Memory B cell (primary cell): ENCODE measurements at places on chromosomes 11 and 22.
A peak's percentile ranks its signal among the peaks of the same experiment; 100 is the strongest.

DNA sequence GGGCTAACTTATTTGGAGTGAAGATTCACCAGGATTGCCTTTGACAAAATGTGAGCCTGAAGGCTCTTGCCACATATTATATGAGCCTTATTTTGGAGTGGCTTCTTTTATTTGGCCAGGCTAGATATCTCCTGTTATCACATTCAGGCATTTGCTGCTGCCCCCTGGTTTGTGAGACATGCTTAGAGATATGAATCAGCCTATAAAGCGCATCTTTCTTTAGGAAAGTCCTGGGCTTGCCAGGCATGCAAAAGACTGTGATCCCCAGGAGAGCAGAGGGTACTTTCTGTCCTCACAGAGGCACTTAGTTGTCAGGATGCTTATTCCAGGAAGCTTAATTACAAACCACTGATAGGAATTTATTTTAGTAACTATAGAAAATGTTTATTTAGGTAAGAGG lies 333.3 kb downstream of the FAT3 start:
- H3K27ac ChIP-seq: no peak overlapping the region
- no peaks in the 10 kb centered on the region for H3K27me3 ChIP-seq
- no peak overlapping the region for H3K4me3 ChIP-seq
- no peak for DNase-seq
- no peaks in the 10 kb centered on the region for H3K36me3 ChIP-seq
- no peaks in the 10 kb centered on the region for H3K4me1 ChIP-seq

GRCh38 chr22:31935961-31936635 lies 8.2 kb upstream of the YWHAH start:
- no peak overlapping the region for H3K27ac ChIP-seq
- H3K27me3 ChIP-seq: peaks cover 5% of the 10 kb centered on the region
- H3K4me3 ChIP-seq: no peak overlapping the region
- DNase-seq: no peak

- H3K36me3 ChIP-seq: peaks cover 10% of the 10 kb centered on the region
- H3K4me1 ChIP-seq: peaks cover 31% of the 10 kb centered on the region
- H3K27ac ChIP-seq: peak overlapping the region; percentile 80
- peak; percentile 8 for DNase-seq
These were observed 49.8 kb downstream of the PACSIN2 start for GRCh38 chr22:42964994-42965699.

DNA sequence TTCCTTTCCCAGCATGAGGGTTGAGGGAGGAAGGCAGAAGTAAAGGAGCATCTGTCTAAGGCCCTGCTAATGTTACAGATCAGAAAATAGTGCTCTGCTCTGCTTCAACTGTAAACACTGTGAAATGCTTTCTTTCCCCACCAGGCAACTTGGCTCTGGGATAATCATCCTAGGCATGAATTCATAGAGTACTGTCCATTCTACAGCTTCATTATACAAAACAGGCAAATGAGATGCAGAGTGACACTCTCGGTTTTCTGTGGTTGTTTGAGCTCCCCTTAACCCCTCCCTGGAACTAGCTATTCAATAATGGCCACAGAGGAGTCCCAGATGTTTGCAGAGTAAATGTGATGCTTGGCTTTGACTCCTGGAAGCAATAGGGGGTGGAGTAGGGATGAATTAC lies 184.3 kb upstream of the CTSC start:
- peaks cover 9% of the 10 kb centered on the region for H3K27me3 ChIP-seq
- no peak overlapping the region for H3K4me3 ChIP-seq
- H3K27ac ChIP-seq: no peak overlapping the region
- DNase-seq: no peak
- no peaks in the 10 kb centered on the region for H3K36me3 ChIP-seq

GRCh38 chr11:6206456-6207180 lies 1.3 kb downstream of the C11orf42 start:
- peaks cover 18% of the 10 kb centered on the region for H3K36me3 ChIP-seq
- no peak for DNase-seq
- H3K4me3 ChIP-seq: no peak overlapping the region
- no peak overlapping the region for H3K27ac ChIP-seq

DNA sequence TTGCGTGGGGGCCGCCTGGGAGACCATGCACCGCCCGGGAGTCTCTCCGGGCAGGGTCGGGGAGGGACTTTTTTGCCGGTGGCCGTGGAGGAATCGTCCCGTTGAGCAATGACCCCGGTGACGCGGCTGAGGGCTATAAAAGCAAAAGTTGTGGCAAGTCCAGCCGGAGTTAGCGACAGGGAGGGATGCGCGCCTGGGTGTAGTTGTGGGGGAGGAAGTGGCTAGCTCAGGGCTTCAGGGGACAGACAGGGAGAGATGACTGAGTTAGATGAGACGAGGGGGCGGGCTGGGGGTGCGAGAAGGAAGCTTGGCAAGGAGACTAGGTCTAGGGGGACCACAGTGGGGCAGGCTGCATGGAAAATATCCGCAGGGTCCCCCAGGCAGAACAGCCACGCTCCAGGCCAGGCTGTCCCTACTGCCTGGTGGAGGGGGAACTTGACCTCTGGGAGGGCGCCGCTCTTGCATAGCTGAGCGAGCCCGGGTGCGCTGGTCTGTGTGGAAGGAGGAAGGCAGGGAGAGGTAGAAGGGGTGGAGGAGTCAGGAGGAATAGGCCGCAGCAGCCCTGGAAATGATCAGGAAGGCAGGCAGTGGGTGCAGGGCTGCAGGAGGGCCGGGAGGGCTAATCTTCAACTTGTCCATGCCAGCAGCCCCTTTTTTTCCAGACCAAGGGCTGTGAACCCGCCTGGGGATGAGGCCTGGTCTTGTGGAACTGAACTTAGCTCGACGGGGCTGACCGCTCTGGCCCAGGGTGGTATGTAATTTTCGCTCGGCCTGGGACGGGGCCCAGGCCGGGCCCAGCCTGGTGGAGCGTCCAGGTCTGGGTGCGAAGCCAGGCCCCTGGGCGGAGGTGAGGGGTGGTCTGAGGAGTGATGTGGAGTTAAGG lies at the start of gene NEAT1:
TSS of gene NEAT1 (plus strand) at position 166 of the 883 bp plus-strand sequence.
- H3K4me1 ChIP-seq: peaks cover 66% of the 10 kb centered on the region
- peak; percentile 87 for DNase-seq
- no peaks in the 10 kb centered on the region for H3K27me3 ChIP-seq
- peaks cover 17% of the 10 kb centered on the region for H3K36me3 ChIP-seq

GRCh38 chr11:93081694-93082093 lies 112.2 kb downstream of the MTNR1B start:
- peaks cover 5% of the 10 kb centered on the region for H3K27me3 ChIP-seq
- H3K36me3 ChIP-seq: no peaks in the 10 kb centered on the region
- no peak overlapping the region for H3K27ac ChIP-seq
- no peak for DNase-seq

DNA sequence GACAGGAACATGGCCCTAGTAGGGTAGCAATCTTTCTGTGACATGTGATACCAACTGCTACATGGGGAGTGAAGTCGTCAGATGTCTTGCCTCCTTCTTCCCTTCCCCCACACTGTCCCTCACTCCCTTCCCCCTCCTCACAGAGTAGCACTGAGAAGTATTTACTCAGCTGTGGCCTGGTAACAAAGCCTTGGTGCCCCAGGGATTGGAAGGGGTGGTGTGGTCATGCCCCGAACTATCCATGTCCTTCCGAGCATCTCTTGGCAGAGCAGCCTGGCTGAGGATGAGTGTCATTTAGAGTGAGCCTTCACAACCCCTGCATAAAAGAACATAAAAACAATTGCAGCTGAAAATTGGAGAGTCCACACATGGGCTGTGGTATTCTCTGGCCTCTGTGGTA lies 46.1 kb downstream of the ARFGAP2 start:
- DNase-seq: no peak
- no peak overlapping the region for H3K27ac ChIP-seq
- H3K4me1 ChIP-seq: no peaks in the 10 kb centered on the region
- H3K36me3 ChIP-seq: peaks cover 1% of the 10 kb centered on the region
- no peaks in the 10 kb centered on the region for H3K27me3 ChIP-seq

- H3K36me3 ChIP-seq: peaks cover 2% of the 10 kb centered on the region
- H3K27me3 ChIP-seq: no peaks in the 10 kb centered on the region
- H3K4me3 ChIP-seq: no peak overlapping the region
- H3K27ac ChIP-seq: no peak overlapping the region
These were observed 60.5 kb downstream of the HIPK3 start for GRCh38 chr11:33317662-33318061.

- no peaks in the 10 kb centered on the region for H3K27me3 ChIP-seq
- H3K4me1 ChIP-seq: peaks cover 3% of the 10 kb centered on the region
- no peak for DNase-seq
- H3K27ac ChIP-seq: no peak overlapping the region
- no peak overlapping the region for H3K4me3 ChIP-seq
These were observed 74.9 kb upstream of the ADSL start for GRCh38 chr22:40271440-40271839.

- peaks cover 3% of the 10 kb centered on the region for H3K4me1 ChIP-seq
- peaks cover 21% of the 10 kb centered on the region for H3K36me3 ChIP-seq
- DNase-seq: no peak
- no peak overlapping the region for H3K4me3 ChIP-seq
- peaks cover 4% of the 10 kb centered on the region for H3K27me3 ChIP-seq
These were observed 2.6 kb upstream of the VWCE start for GRCh38 chr11:61297746-61298145.

DNA sequence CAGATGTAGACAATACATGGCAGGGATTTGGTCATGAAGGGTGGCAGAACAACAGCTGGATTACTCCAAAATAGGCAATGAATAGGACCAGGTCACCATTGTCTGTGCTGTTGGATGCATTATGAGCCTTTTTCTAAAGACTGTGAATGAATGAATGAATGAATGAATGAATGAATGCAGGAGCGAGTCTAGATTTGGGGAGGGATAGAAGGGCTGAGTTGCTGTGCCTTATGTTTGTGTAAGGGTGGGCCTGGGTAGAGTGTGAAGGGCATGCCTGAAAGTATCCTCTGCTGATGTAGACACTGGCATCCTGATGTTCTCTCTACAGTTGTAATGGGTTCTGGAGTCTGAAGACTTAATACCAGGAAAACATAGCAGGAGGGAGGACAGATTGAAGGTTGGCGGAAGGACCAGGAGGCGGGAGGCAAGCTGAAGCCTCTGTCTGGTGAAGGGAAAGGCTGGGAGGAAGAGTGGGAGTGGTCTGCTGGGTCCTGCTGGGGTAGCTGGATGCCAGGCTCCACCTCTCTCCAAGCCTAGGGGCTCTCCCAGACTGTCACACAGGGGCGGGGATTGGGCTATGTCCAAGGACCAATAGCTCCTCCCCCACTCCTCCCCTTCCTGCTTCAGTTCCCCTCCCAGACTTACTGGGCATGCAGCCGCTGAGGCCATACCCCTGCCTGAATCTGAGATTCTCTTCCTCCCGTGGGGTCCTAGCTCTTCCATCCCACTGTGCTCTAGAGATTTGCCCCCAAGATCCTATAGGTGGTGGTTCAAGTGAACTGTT lies 4.8 kb downstream of the TRIM3 start:
- peaks cover 12% of the 10 kb centered on the region for H3K36me3 ChIP-seq
- H3K4me3 ChIP-seq: no peak overlapping the region
- no peak overlapping the region for H3K27ac ChIP-seq
- no peak for DNase-seq
- peaks cover 3% of the 10 kb centered on the region for H3K27me3 ChIP-seq

- no peak for DNase-seq
- no peak overlapping the region for H3K27ac ChIP-seq
- H3K36me3 ChIP-seq: peaks cover 12% of the 10 kb centered on the region
- no peak overlapping the region for H3K4me3 ChIP-seq
- H3K27me3 ChIP-seq: no peaks in the 10 kb centered on the region
These were observed 25.0 kb upstream of the MGAT3 start for GRCh38 chr22:39431821-39432251.

DNA sequence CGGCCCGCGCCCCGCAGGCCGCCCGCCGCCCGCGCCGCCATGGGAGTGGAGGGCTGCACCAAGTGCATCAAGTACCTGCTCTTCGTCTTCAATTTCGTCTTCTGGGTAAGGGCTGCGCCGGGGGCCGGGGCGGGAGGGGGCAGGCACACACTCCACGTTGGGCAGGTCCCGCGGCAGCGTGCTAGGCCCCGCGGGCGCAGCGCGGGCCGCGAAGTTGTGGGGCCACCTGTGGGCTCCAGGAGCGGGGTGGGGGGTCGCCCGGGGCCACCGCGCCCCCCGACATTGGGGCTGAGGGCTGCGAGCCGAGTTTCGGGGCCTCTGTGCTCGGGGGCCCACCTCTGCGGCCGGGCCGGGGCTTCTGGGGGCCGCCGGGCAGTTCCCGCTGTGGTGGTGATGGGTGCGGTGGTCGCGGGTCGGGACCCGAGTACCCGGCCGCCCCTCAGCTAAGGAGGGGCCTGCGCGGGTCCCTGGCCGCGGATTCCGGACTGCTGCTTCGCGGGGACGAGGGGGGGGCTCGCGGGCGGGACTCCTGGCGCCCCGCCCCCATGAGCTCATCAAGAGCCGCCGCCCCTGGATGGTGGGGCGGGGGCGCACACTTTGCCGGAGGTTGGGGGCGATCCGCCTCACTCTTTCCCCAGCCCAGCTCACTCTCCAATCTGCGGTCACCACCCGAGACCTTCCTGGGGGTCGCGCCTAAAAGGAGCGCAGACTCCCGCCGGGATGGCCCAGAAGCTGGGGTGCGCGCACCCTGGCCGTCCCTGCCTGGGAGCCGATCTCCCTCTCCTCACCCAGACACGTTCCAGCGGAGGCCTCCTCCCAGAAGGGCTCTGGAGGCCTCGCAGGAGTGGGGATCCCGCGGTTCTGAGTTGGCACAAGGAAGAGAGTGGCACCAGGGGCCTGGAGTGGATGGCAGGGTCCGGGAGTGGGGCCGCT lies 667 bp downstream of the CD81 start:
- no peak for DNase-seq
- H3K27ac ChIP-seq: peak overlapping the region; percentile 86
- H3K4me1 ChIP-seq: peaks cover 32% of the 10 kb centered on the region
- H3K4me3 ChIP-seq: peak overlapping the region; percentile 86
- H3K27me3 ChIP-seq: no peaks in the 10 kb centered on the region

DNA sequence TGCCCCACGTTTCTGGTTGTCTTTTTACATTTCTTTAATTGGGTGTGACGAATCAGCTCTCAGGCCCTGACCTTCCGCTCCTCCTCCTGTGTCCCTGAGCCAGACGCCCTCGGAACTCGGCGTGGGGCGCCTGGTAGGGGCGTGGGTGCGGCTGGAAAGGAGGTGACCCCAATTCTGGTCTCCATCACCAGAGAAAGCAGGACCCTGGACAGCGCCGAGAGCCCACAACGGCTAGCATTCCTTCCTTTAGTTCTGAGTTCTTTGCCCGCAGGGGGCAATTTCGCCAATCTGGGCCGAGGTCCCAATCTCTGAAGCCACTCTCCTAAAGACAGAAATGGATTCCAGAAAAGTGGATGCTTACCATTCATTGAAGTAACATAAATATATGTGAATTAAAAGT lies 11.7 kb upstream of the RBMXL2 start:
- no peak overlapping the region for H3K27ac ChIP-seq
- H3K36me3 ChIP-seq: peaks cover 4% of the 10 kb centered on the region
- H3K27me3 ChIP-seq: peaks cover 11% of the 10 kb centered on the region
- no peak overlapping the region for H3K4me3 ChIP-seq
- H3K4me1 ChIP-seq: peaks cover 2% of the 10 kb centered on the region

DNA sequence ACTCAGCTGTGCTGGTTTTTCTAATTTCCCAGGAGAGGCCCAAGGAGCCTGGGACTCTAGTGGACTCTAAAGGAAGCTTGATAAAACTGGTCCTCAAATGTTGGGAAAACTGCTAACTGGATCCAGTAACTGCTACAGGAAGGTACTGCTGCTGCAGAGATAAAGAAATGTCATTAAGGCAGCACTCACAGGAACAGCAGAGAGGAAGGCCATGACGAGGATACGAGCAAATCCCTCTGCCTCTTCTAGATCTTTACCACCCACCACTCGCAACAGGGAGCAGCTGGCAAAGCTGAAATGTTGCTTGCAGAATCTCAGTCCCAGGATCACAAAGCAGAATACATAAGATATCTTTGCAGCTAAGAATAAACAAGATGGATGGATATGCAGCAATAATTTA lies 23.5 kb downstream of the TTC28 start:
- H3K27me3 ChIP-seq: peaks cover 9% of the 10 kb centered on the region
- no peak for DNase-seq
- H3K27ac ChIP-seq: no peak overlapping the region
- H3K4me3 ChIP-seq: no peak overlapping the region
